ENCODE measurements at places on chromosomes 3 and 15. TPM values are rescaled to one million over a fixed set of nuclear protein-coding genes. Genes with fewer than 3 reads are reported as not detected.

The CASR gene
- 1.4 TPM for total RNA-seq

The TGM5 gene
- total RNA-seq = 13.7 TPM

The NANOGP8 gene
- not detected for total RNA-seq

The SCG5 gene
- total RNA-seq = 1.4 TPM

The CYP1A1 gene
- total RNA-seq = 3.6 TPM

The ADAMTS17 gene
- 8.2 TPM for total RNA-seq

The CLSTN2 gene
- total RNA-seq = 8.9 TPM

The CEP97 gene
- 19.3 TPM for total RNA-seq

The GAP43 gene
- total RNA-seq = 0.96 TPM

The BTLA gene
- total RNA-seq = 2.2 TPM

The BFSP2 gene
- total RNA-seq = 3.4 TPM

The POLR2M gene
- total RNA-seq = 514 TPM

The FAM174B gene
- 4.8 TPM for total RNA-seq

The ARNT2 gene
- total RNA-seq = 5.3 TPM

The LRRC49 gene
- total RNA-seq = 28.9 TPM

DNA sequence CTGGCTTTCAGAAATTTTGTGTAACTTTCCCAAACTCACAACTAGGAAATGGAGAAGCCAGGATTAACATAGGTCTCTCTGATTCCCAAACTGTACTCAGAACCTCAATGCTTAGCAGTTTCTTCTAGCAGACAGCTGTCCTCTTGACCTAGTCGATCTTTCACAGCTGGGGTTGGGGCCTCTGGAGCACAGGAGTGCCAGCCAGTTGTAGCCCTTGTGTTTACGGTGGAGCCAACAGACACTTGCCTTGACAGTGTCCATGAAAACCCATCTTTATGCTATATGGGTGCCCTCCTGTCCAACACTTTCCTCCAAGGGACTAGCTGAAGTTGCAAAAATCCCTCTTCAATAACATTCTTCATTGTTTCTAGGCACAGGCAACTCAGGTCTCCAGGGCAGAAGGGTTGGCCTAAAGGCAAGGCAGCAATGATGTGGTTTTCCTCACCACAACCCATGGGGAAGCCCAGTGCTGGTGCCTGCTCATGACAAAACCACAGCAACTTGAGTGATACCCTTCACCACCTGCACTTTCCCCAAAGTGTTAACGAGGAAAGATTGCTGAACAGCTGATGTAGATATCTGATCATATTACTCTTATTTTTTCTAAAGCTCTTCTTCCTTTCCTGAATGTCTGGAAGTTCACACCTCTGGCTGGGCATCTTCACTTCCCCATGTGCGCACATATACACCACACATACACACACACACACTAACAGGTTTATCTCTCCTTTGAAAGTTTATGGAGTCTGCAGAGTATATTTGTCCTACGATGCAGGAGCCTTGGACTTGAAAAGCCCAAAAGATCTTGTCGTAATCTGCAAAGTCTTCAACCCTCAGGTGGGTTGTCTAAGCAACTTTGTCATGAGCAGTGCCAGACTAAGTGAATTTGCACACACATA is 11.0 kb upstream of the KNG1 start:
- DNase-seq = no peak

DNA sequence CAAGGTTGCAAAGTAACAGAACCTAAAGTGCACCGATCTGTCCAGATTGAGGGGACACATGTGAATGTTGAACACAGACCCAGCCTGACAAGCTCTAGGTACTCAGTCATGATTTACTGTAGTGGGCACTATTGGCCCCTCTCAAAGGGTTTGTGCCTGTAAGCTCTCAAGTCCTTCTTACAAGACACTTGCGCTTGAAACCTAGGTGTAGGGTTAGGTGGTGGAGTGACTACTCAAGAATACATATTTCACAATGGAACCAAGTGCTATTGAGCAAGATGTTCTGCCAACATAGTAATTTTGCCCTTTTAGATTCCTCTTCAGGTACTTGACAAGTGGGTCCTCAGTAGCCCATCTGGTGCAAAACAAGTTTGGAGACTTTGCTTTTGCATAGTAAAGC is 169.9 kb downstream of the AKAP13 start:
- no peak for DNase-seq

GRCh38 chr15:82031871-82032270 is 13.9 kb downstream of the MEX3B start:
- no peak for DNase-seq

DNA sequence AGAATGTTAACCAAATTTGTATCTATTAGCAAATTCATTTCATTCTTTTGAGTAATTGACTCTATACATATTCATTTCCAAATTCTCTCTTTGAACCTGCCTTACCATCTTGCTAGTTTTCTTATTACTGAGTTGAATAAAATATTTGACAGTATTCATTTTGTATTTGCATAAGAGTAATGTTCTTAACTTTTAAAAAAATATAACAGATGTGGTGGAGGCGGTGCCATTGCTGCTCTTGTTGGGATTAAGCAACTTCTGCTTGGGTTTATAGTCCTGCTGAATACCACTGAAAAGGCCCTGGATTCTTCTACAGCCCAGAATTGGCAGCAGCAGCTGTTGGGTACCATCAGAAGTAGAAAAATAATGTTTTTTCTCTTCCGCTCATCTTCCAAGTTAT is 148.9 kb upstream of the PEX5L start:
- no peak for DNase-seq

GRCh38 chr3:141844108-141844507 is 32.3 kb upstream of the ATP1B3 start:
- DNase-seq = no peak

DNA sequence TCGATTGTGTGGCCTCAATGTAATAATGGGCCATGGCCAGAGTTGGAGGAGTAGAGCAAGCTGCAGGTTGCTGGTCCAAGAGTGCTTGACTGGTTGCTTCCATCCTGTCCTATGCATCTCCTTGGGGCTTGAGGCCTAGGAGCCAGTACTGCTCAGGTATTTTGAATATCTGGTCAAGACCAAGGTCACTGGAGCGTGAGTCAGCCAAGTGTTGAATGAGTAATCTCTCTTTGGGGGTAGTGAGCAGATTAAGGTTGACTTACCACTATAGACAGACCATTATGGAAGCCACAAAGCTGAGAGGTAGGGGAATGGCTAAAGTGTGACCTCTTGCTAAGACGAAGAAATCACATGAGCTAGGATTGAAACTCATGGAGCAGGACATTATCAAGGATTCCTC is 9.4 kb upstream of the PARP6 start:
- DNase-seq = no peak

GRCh38 chr3:194782698-194783404 is 97.2 kb downstream of the FAM43A start:
- no peak for DNase-seq

GRCh38 chr3:113659101-113659541 is 37.3 kb downstream of the USF3 start:
- DNase-seq = no peak

- peak; percentile 5 for DNase-seq
Observed at GRCh38 chr3:127162947-127163645, 29.8 kb upstream of the PRR23E start.

DNA sequence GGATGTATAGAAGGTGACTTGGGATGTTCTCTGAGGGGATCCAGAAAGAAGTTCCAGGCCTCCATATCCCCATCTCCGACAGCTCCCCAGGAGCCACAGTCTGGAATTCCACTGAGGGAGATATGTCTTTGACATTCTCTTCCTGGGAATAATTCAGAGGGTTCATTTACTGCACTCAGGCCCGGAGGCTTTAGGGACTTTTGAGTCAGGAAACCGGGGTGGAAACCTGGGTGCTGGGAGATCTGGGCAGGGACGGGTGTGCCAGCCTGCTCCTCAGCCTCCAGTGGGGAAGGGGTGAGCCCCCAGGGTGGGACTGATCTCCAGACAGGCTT is 147.7 kb downstream of the SMAD6 start:
- DNase-seq = no peak

DNA sequence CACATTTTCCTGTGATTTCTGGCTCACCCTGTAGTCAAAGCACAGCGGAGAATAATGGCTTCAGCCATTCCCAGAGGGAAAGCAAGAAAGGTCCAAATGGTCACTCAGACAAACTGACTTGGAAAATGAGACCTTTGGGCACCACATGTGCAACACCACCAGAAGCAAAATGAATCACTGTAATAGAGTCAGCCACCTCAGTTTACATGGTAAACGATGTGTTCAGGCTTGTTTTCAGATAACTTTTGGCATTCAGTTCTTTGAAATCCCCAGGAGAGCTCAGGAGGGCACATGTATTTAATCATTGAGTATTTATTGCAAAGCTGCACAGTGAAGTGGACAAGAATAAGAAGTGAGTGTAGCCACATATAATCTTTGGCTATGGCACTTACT is 38.4 kb upstream of the ALCAM start:
- DNase-seq = no peak

GRCh38 chr3:50248387-50248786 is 12.4 kb downstream of the GNAI2 start:
- no peak for DNase-seq

DNA sequence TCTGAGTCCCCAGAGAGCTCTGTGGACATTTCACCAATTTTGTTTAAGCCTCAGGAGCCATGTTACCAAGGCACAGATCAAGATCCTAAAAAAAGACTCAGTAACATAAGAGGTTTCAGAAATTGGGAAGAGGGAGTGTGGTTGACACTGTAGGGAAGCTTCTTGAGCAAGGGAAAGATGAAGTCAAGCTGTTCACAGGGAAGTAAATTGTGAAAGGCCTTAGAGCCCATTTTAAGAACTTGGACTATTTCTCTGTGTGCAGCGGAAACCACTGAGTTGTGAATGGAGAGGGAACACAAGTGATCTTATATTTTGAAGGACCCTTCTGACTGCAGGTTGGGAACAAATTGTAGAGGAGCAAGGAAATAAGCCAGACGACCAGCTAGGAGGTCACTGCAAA is 18.7 kb downstream of the BCL2A1 start:
- DNase-seq = peak; percentile 12

- no peak for DNase-seq
Observed at GRCh38 chr3:147653367-147653923, 244.3 kb downstream of the ZIC1 start.

DNA sequence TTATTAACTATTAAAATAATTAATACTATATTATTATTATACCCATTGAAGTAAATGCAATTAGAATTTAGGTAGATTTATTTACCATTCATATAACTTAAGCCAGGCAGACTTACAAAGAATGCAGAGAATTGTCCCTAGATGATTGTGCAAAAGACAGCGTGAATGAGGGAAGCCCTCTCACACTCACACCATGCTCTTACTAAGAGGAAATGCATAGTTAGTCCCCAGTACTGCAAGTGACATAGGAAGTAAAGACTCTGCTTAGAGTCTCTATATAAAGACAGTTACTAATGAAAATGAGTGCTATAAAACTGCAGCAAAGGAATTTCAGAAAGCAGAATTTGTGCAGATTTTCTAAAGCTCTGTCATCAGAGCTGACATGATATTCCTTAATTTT is 270.4 kb downstream of the ZBBX start:
- DNase-seq = no peak

- no peak for DNase-seq
Observed at GRCh38 chr15:71775856-71776255, 34.5 kb upstream of the NR2E3 start.

DNA sequence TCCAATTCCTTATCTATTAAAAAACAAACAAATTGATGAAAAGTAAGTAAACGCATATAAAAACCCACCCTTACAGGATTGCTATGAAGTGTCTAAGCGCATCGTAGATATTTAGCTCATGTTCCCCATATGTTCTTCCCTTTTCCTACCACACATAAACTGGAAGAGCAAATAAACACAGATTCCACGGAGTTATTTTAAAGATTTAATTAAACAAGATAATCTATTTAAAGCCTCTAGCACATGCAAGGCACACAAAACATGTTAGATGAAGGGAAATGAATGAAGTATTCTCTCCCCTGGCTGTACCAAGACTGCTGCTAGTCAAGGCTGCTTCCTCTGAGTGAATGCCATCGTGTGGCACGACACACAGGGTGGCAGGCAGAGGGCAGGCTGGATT is 78.4 kb upstream of the FGF12 start:
- DNase-seq = no peak

DNA sequence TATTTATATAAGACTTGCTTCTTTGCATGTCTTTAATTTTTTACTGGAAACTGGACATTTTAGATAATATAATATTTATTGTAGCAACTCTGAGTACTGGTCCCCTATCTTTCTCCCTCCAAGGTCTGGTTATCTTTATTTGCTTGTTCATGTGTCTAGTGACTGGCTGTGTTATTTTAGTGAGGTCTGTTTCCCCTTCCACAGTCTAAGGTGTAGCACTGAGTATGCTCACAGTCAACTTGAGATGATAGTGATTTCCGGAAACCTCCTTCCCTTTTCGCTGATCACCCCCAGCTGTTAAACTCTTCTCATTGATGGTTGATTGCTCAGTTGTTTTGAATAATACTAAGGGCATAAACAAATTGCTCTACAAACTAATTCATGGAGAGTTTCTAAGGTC is 37.0 kb downstream of the PCNP start:
- DNase-seq = no peak

- peak; percentile 32 for DNase-seq
Observed at GRCh38 chr15:72339777-72340177, 19.8 kb upstream of the CELF6 start.

DNA sequence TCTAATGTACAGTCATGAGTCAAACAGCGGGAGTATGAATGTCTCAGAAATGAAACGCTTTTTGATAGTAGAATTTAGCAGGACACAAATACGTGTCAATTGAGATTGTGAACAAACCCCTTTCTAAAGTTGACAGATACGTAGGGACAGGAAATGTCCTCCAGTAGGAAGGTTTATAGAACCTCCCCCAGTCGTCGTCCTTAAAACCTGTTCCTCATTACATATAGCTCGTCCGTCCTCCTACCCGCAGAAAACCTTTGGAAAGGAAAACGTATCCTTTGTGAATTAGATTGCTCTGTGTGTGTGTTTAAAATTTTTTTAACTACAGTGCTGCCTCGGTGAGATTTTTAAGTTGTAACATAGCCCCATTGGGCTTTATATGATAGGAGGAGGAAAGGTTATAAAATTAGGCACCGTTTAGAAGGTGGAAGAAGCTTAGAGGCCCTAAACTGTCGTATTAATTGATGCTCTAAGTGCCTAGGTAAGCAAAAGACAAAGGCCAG is 4.1 kb downstream of the UBE2E1 start:
- DNase-seq = no peak

- DNase-seq = peak; percentile 22
Observed at GRCh38 chr3:46059432-46059831, 32.1 kb upstream of the XCR1 start.

- DNase-seq = no peak
Observed at GRCh38 chr3:21159543-21159906, 591.5 kb downstream of the ZNF385D start.

- no peak for DNase-seq
Observed at GRCh38 chr15:100461049-100461448, 67.7 kb downstream of the CERS3 start.

DNA sequence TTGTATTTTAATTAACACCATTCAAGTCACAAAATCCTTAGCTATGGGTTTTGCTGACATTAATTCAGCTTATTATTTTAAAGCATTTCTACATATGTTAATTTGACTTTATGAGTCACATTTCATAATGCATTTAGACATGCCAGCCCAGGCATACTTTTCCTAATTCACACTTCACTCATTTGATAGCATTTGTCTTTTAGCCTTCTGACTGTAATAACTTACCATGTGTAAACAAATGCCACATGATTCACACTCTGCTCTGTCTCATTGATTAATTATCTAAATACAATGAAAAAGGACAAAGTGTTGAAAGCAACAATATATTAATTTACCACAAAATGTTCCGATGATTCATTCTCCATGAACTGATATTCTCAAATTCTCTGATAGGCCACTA is 927.8 kb upstream of the EPHA6 start:
- no peak for DNase-seq
